ENCODE measurements at places on chromosomes 1 and 21. TPM values are rescaled to one million over a fixed set of nuclear protein-coding genes. Genes with fewer than 3 reads are reported as not detected.

Gene ESPN
- not detected for total RNA-seq

Gene PIGP
- total RNA-seq: 52.9 TPM

Gene NKAIN1
- 0.68 TPM for total RNA-seq

DNA sequence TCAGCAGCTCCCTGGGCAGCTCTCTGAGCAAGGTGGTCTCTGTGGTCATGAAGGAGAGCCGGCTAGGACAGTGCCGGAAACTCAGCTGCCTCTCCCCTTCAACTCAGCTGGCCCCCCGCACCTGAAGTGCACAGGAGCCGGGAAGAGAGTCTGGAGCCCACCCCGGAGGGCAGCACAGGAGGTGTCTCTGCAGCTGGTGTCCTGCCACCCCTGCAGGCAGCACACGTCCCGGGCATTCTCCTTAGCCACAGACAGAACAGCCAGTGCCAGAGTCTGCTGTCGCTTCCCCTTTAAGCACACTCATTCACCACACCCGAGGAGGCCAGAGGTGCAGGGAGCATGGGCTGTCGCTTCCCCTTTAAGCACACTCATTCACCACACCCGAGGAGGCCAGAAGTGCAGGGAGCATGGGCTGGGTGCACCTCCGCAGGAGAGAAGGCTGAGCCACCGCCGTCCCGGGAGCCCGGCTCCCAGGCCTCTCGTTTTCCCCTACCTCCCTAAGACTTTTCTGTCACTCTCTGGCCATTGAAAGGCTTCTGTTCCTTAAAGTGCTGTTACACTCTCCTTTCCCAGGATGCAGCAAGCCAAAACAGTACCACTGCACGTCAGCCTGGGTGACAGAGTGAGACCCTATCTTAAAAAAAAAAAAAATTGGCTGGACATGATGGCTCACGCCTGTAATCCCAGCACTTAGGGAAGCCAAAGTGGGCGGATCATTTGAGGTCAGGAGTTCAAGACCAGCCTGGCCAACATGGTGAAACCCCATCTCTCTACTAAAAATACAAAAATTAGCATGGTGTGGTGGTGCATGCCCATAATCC, 16.9 kb upstream of the SAMD11 start:
- DNase-seq: peak; percentile 63

GRCh38 chr21:42228709-42229220, 9.8 kb downstream of the ABCG1 start:
- DNase-seq: no peak

DNA sequence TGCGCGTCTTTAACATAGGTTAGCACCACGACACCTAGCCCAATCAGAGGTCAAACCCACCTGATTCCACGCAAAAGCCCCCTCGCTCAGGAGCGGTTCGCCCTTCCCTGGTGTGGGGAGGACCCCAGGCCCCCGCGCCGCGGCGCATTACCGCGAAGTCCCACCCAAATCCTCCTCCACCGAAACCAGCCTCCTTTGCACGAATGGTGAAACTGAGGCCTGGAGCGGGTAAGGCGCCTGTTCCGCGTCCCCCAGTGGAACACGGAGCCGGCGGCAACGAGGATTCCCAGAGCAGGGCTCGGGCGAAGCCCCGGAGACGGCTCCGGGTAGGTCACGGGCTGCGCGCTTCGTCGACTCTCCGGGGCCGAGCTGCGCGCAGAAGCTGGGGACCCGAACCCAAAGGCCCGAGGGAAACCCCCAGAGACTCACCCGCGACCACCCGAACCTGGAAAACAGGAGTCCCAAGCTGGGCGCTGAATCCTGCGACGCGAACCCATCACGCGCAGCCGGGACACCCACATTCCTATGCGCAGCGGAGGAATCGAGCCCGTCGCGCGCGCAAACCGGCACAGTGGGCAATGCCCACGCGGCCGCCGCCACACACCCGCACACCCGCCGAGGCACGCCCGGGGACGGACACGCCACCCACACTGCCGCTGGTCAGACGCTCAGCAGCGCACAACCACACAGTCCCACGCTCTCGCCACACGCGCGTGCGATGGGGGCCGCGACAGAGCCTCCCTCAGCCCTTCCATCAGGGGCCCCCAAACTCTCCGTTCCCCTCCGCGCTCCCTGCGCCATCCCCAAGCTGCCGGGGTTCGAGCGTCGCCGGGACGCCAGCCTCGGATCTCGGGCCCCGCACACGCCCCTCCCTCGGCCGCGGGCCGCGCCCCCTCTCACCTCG, 507 bp downstream of the GLIS1 start:
- DNase-seq: no peak

- no peak for DNase-seq
These were observed 14.1 kb downstream of the ROR1 start for GRCh38 chr1:63787875-63788274.

DNA sequence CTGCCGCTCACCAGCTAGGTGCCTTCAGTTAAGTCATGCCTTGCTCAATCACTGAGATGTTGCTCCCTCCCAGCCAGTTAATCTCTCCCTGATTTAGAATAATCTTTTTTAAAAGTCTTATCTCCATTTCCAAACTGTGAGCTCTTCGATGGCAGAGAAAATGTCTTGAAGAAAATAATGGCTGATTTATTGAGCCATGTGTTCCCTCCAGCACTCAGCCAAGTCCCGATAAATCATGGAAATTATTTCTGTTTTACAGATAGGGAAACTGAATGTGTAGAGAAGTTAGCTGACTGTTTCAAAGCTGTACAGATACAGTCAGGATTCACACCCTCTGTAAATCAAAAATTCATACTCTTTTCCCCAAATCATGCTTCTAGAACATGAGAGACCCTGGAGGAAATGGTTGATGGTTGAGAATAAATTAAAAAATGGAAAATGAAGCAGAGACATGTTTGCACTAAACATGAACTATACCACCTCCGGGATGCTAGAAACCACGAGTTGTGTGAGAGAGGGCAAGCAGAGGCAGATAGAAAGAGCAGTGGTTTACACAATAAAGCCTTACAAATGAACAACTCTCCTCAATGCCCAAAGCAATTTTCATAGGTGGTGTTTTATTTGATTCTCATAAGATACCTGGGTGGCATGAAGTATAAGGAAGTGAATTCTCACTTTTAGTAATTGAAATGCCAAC, 376.4 kb downstream of the PLPP3 start:
- DNase-seq: no peak

GRCh38 chr1:102961549-102961948, 146.8 kb downstream of the COL11A1 start:
- no peak for DNase-seq

- DNase-seq: no peak
These were observed 39.9 kb upstream of the TARBP1 start for GRCh38 chr1:234518876-234519275.

Gene ST6GALNAC3
- 11.4 TPM for total RNA-seq

GRCh38 chr21:45972353-45972715, 9.2 kb upstream of the COL6A1 start:
- DNase-seq: no peak

Gene HCRTR1
- total RNA-seq: not detected

Gene BGLAP
- total RNA-seq: 0.08 TPM

GRCh38 chr21:45511007-45511406, 31.2 kb downstream of the SLC19A1 start:
- no peak for DNase-seq

- DNase-seq: no peak
These were observed 63.8 kb downstream of the FBXO2 start for GRCh38 chr1:11590395-11590794.

Gene S100B
- total RNA-seq: not detected

Gene TMEM240
- not detected for total RNA-seq

Gene PLEKHN1
- 1.2 TPM for total RNA-seq

Gene B3GALT5
- 0.33 TPM for total RNA-seq

Gene DHX9
- 114 TPM for total RNA-seq

DNA sequence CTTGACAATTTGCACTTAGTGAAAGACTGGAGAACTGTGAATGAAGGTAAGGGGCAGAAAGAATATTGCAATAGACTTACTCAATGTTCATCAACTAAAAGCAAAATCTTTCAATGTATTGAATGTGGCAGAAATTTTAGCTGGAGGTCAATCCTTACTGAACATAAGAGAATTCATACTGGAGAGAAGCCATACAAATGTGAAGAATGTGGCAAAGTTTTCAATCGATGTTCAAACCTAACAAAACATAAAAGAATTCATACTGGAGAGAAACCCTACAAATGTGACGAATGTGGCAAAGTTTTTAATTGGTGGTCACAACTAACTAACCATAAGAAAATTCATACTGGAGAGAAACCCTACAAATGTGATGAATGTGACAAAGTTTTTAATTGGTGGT, 80.7 kb downstream of the JMJD4 start:
- no peak for DNase-seq

DNA sequence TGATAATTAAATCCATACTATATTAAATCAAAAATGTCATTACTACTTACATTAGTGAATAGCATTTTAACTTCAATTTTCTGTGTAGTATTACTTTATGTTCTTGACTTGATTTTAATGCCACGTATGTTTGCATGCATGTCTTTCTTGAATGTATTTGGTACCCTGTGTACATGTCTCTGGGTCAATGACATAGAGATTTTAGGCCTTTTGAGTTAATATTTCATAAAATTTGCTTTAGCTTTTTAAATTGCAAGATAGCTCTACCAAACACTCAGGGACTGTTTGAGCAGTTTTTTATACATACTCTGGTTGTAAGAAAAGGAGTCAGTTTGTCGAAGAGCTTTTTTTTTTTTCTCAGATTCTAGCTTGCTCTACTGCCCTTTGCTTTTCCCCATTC, 1.5 kb downstream of the MLLT11 start:
- no peak for DNase-seq

GRCh38 chr1:227544067-227545050, 19.0 kb upstream of the ZNF678 start:
- no peak for DNase-seq

GRCh38 chr1:180246579-180246978, 16.5 kb downstream of the LHX4 start:
- no peak for DNase-seq

Measured in H4 (cell line).